ENCODE measurements at places on chromosomes 1 and 21.

DNA sequence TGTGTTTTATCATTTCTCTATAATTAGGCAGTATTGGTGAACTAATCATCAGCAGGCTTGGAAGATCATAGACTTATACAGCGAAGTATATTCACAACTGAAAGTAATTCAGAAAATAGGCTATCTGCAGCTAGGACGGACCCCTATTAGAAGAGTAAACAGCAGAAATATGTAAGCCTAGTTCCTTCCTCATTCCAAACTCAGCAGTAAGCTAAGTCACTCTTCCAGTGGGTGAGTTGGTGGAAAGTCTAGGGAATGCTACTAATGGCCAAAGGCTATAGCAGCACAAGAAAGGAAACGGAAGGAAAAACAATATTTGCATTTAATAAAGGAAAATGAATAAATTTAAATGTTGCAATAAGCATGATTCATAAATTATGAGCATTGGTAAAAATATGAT, 918.1 kb upstream of the TMPRSS15 start:
- no peaks in the 10 kb centered on the region for H3K36me3 ChIP-seq
- H3K27ac ChIP-seq = no peak overlapping the region
- H3K4me1 ChIP-seq = no peaks in the 10 kb centered on the region
- H3K4me3 ChIP-seq = no peak overlapping the region
- H3K27me3 ChIP-seq = no peaks in the 10 kb centered on the region
- no peak for DNase-seq

DNA sequence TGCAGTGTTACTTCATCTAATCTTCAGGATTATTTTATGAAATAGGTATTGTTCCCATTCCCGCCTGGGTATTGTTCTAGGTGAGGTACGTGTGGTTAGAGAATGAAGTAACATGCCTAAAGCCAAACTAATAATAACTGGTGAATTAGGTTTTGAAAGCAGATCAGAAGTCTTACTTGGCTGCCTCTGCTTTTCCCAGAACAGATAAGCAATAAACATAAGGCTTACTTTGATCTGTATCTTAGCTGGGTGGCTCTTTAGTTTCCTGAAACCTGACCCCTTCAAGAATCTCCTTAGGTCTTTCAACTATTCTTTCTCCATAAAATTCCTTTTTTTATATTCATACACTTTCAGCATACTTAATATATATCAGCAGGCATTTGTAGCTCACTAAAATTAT, 65.3 kb downstream of the VAV3 start:
- peaks cover 44% of the 10 kb centered on the region for H3K4me1 ChIP-seq
- H3K27me3 ChIP-seq = no peaks in the 10 kb centered on the region
- H3K4me3 ChIP-seq = no peak overlapping the region
- H3K36me3 ChIP-seq = no peaks in the 10 kb centered on the region
- H3K27ac ChIP-seq = no peak overlapping the region
- no peak for DNase-seq

GRCh38 chr1:25799935-25800702, at the start of gene SELENON:
TSS of gene SELENON (plus strand) at chr1:25800193. CDS start at chr1:25800231, 38 bp downstream.
- H3K4me3 ChIP-seq = peak within 1 kb of the TSS; percentile 74
- H3K27ac ChIP-seq = peak within 1 kb of the TSS; percentile 37
- peaks cover 50% of the 10 kb centered on the region for H3K4me1 ChIP-seq
- no peaks in the 10 kb centered on the region for H3K36me3 ChIP-seq
- no peak for DNase-seq

GRCh38 chr1:97905141-97905940, 15.5 kb downstream of the DPYD start:
- peaks cover 6% of the 10 kb centered on the region for H3K36me3 ChIP-seq
- DNase-seq = no peak
- H3K27ac ChIP-seq = no peak overlapping the region
- H3K4me3 ChIP-seq = no peak overlapping the region

DNA sequence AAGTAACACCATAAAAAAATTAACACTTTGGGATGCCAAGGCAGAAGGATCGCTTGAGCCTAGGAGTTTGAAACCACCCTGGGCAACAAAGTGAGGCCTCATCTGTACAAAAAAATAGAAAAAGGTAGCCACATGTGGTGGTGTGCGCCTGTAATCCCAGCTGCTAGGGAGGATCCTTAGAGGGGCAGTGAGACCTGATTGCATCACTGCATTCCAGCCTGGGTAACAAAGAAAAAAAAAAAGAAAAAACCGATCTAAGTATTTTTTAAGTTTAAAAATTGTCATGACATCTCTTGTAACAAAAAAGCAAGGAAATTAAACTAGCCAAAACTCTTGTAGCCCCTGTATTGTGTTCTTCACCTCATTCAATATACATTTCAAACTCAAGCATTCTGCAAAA, 39.5 kb downstream of the ZZZ3 start:
- H3K27me3 ChIP-seq = no peaks in the 10 kb centered on the region
- DNase-seq = no peak
- H3K4me3 ChIP-seq = no peak overlapping the region
- H3K4me1 ChIP-seq = peaks cover 5% of the 10 kb centered on the region

DNA sequence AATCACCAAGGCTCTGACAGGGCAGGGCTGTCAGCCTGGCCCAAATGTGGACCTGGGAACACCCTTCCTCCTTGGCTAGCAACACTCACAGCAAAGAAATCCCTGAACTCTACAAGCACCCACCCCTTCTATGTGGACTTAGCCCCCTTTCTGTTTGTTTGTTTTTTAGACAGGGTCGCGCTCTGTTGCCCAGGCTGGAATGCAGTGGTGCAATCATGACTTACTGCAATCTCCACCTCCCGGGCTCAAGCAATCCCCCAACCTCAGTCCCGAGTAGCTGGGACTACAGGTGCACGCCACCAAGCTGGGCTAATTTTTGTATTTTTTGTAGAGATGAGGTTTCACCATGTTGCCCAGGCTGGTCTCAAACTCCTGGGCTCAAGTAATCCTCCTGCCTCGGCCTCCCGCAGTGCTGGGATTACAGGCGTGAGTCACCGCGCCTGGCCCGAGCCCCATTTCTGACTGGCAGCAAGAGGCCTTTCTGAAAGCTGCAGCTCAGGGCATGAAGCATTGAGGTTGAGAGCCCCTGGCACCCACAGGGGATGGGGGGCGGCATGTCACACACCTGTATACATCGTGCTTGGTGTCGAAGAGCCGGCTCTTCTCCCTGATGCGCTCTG, 16.2 kb downstream of the RIPK4 start:
- DNase-seq = no peak
- H3K36me3 ChIP-seq = no peaks in the 10 kb centered on the region
- H3K27me3 ChIP-seq = no peaks in the 10 kb centered on the region
- H3K4me1 ChIP-seq = peaks cover 5% of the 10 kb centered on the region

- peak; percentile 43 for DNase-seq
- peak overlapping the region; percentile 48 for H3K4me3 ChIP-seq
- peaks cover 69% of the 10 kb centered on the region for H3K4me1 ChIP-seq
- H3K27me3 ChIP-seq = no peaks in the 10 kb centered on the region
- peaks cover 82% of the 10 kb centered on the region for H3K36me3 ChIP-seq
- peak overlapping the region; percentile 56 for H3K27ac ChIP-seq
Observed at GRCh38 chr1:88983791-88984559, 8.5 kb downstream of the KYAT3 start.

DNA sequence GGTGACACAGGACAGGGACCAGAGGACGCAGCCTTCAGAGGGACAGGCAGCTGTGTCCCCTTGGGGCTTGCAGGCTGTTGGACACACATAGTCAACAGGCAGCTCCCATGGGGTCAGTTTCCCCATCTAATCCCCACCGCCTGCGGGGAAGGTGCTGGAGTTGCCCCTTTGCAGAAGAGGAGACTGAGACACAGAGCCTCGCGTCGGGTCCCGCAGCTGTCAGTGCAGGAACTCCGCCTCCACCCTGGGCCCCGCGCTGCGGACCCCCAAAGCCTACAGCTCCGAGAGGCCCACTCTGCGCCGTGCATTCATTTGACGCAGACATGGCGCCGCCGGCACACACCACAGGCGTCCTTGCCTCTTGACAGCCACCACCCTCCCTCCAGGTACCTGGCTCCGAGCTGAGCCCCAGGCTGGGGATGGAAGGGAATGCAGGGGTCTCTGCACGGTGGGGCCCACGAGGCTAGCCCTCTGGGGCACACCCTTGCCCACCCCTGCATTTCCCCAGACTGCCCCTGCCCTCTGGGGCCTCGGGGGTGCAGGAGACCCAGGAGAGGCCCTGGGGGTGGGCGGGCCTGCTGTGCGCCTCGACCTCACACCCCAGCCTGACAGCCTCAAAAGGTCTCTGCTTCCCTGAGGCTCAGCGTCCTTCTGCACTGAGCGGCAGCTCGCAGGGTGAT, 88.5 kb upstream of the ACTRT2 start:
- no peaks in the 10 kb centered on the region for H3K36me3 ChIP-seq
- H3K27ac ChIP-seq = no peak overlapping the region
- H3K4me3 ChIP-seq = no peak overlapping the region

DNA sequence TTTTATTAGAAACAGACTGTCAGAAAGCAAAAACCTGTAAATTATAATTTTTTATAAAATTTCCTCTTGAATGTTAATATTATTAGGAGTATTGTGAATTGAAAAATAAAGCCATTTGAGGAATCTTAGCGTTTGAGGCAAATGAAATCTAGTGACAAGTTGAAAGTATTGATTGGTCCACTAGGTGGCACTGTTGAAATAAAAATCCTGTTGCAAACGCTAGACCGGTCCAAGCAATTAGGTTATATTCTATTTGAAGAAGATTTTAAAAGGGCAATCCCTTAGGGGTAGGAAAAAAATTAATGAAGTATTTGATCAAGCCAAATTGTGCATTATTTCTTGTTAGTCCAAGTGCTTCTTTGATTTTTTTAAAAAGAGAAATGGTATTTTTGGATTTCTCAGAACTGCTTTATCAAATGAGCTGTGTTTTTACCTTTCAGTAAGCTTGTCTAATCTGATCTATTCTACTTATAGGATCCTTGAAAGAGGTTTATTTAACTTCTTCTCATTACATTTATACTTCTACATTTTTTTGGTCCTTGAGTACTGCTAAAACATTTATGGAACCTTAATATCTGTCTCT, 57.7 kb downstream of the ATG4C start:
- no peaks in the 10 kb centered on the region for H3K27me3 ChIP-seq
- no peaks in the 10 kb centered on the region for H3K36me3 ChIP-seq
- H3K4me1 ChIP-seq = no peaks in the 10 kb centered on the region
- no peak overlapping the region for H3K4me3 ChIP-seq
- H3K27ac ChIP-seq = no peak overlapping the region

- no peak overlapping the region for H3K4me3 ChIP-seq
- H3K36me3 ChIP-seq = no peaks in the 10 kb centered on the region
- DNase-seq = no peak
- H3K27ac ChIP-seq = no peak overlapping the region
- H3K27me3 ChIP-seq = no peaks in the 10 kb centered on the region
- peaks cover under 1% of the 10 kb centered on the region for H3K4me1 ChIP-seq
Observed at GRCh38 chr1:41641941-41642527, 157.6 kb upstream of the EDN2 start.

DNA sequence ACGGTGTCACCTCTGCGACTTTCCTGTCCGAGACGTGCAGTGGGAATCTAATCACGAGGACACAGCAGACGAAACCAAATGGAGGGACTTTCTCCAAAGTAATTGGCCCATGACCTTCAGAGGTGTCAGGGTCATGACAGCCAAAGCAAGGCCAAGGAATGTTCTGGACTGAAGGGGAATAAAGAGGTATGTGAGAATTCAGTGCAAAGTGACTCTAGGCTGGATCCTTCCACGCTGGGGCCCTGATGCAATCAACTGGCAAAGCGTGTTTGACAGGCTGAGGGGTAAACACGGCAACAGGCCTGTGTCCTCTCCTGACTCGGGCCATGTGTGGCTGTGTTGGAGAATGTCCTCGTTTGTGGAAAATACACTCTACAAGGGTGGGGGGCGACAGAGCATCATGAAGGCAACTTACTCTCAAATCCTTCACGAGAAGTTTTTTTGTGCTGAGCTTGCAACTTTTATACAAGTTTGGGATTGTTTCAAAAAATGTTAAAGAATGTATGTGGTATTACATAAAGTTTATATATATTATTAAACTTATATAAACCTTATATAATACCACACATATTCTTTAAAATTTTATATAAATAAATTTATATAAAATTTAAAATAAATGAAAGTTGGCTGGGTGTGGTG, 1.7 kb downstream of the CFAP74 start:
- H3K36me3 ChIP-seq = no peaks in the 10 kb centered on the region
- no peak overlapping the region for H3K27ac ChIP-seq
- H3K4me1 ChIP-seq = no peaks in the 10 kb centered on the region
- H3K4me3 ChIP-seq = no peak overlapping the region
- no peak for DNase-seq
- H3K27me3 ChIP-seq = peaks cover 44% of the 10 kb centered on the region

GRCh38 chr1:45762291-45762690, 11.8 kb upstream of the IPP start:
- H3K27me3 ChIP-seq = peaks cover 12% of the 10 kb centered on the region
- no peak for DNase-seq
- no peak overlapping the region for H3K4me3 ChIP-seq
- no peaks in the 10 kb centered on the region for H3K36me3 ChIP-seq
- H3K4me1 ChIP-seq = no peaks in the 10 kb centered on the region

- no peaks in the 10 kb centered on the region for H3K27me3 ChIP-seq
- no peak for DNase-seq
- no peaks in the 10 kb centered on the region for H3K36me3 ChIP-seq
- H3K4me1 ChIP-seq = no peaks in the 10 kb centered on the region
- no peak overlapping the region for H3K4me3 ChIP-seq
Observed at GRCh38 chr1:239011382-239011781, 375.0 kb upstream of the CHRM3 start.

GRCh38 chr1:35115459-35116383, 36.5 kb downstream of the ZMYM1 start:
- H3K4me3 ChIP-seq = no peak overlapping the region
- H3K27me3 ChIP-seq = no peaks in the 10 kb centered on the region
- H3K4me1 ChIP-seq = peaks cover 11% of the 10 kb centered on the region
- DNase-seq = peak; percentile 28

DNA sequence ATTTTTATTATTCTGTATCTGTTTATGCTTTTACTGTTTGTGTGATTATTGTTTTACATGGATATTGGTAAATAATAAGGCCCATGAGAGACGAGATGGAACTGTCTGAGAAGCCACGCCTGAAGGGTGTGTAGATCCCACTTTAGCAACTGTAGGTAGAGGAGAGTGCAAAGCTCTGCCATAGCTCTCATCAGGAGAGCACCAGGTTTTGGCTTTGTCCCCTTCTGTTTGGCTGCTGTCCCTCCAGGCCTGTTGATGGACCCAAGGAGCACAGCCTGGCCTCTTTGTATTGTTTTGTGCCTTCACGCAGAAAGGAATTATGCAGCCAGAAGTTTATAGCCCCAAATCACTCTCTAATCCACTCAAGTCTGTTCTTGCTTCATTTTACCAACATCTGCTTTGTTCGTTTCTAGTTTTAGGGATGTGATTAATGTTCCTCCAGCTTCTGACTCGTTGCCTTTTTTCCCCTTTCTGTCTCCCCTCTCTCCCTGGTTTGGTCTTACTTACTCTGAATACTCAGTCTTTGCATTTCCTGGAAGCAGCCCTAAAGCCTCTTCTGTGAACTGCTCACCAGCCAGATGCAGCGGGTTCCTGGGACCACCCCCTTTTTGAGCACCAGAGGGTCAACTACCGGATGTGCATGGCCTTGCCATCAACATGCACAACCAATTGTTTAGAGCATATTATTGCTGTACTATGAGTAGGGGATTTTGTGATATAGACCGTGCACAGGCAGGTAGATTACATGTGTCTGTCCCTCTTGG, 127.3 kb downstream of the HHAT start:
- peak overlapping the region; percentile 3 for H3K4me3 ChIP-seq
- no peaks in the 10 kb centered on the region for H3K36me3 ChIP-seq
- DNase-seq = peak; percentile 42
- H3K27ac ChIP-seq = peak overlapping the region; percentile 86
- peaks cover 23% of the 10 kb centered on the region for H3K4me1 ChIP-seq
